ENCODE measurements at places on chromosomes 4 and X.

DNA sequence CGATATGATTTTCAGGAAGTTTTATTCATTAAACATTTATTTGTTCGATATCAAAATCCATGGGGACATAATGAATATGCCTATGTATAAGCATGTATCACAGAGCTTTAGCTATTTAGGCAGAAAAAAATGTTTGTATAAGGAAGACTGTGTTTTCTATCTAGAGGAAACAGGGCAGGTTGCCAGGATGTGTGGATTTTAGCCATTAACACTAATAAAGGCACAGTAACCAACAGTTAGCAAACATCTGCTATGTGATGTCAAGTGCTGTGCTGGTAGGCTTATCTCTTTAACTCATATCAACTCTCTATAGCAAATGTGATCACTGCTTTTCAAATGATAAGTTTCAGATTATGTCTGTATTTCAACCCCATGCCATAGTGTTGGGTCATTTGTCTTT is 708.9 kb upstream of the HS3ST1 start:
- no peak for DNase-seq

DNA sequence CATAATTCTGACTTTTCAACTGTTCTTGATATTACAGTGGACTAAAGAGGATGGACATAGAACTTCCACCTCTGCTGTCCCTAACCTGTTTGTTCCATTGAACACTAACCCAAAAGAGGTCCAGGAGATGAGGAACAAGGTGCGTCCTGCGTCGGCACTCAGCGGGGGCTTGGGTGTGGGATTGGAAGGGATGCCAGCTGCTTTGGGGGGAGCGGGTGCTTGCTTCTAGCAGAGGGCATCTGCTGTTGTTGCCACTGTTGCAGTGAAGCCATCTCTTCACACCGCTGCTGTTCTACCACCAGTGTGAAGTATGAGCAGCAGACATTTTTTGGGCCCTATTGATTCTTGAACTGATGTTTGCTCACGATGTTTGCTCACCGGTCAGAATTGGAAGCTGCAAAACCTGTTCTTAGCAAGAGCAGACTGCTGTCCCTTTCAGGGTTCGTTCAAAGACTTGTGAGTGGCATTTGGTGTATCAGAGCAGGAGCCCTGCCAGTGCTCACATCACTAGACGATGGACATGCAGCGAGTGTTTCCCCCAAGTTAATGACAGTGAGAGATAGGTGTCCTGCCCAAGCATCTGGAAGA is 55.4 kb downstream of the NOP14 start:
- no peak for DNase-seq

DNA sequence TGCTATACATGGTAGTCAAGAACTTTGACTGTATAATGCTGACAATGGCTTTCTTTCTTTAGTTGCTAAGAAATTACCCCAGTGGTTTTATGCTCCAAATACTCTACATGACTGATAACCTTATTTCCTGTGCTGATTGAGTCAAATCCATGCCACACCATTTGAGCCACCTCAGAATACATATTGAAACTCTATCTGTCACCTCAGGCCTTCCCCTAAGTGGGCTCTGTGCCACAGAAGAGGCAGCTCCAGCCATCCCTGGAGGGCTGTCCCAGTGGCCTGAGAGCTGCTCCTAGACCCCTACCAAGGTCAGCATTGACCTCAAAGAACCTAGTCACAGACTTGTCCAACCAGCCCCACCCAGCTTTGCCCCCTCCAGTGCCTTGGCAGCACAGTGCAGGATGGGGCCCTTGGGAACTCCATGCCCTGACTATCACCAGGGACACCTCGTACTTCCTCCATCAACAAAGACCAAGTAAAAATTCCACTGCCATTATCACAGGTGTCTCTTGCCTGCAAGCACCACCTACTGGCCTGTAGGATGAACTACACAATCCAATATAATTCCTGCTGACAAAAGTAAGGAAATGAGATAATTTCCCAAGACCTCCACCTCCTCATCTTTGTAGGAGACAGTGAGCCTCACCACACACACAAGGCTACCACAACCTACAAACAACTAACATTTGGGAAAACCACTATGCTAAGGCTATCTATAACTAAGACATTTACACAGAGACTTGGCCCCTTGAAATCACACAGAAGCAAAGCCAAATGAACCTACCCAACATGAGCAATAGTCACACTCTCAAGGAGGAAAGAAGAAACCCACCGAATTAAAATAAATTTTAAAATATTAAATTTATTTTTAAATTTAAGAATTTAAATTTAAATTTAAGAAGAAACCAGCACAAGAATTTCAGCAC is 239.9 kb downstream of the NKX6-1 start:
- DNase-seq: no peak

DNA sequence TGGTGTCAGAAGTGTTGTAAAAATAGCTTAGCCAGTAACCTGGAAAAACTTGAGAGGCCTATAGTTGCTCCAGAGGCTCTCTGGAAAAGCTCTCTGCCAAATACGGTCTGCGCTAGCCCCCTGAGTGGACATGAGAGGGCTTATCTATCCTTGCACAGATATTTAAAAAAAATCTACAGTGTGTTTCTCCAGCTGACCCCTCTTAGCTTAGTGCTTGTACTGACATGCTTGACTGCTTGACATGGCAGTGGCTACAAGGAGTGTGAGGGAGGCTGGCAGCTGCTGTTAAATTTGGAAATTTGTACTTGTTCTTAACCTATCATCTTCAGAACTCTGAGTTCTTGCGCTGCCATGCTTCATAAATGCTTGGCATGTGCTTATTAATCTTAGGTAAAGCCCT is 229.2 kb downstream of the RBMX2 start:
- no peak for DNase-seq

GRCh38 chr4:68905939-68906779 is 45.4 kb downstream of the UGT2A3 start:
- no peak for DNase-seq

Data from T-helper 2 cell (primary cell).